ENCODE measurements at places on chromosomes 11 and 22. TPM values are rescaled to one million over a fixed set of nuclear protein-coding genes. Genes with fewer than 3 reads are reported as not detected.

The SMIM38 gene
- 0.39 TPM for total RNA-seq

The NNMT gene
- 0.53 TPM for total RNA-seq

- no peak overlapping the region for H3K27ac ChIP-seq
- no peak for DNase-seq
- H3K27me3 ChIP-seq = no peaks in the 10 kb centered on the region
- H3K36me3 ChIP-seq = no peaks in the 10 kb centered on the region
Observed at GRCh38 chr11:69496631-69497220, 15.3 kb downstream of the LINC01488 start.

DNA sequence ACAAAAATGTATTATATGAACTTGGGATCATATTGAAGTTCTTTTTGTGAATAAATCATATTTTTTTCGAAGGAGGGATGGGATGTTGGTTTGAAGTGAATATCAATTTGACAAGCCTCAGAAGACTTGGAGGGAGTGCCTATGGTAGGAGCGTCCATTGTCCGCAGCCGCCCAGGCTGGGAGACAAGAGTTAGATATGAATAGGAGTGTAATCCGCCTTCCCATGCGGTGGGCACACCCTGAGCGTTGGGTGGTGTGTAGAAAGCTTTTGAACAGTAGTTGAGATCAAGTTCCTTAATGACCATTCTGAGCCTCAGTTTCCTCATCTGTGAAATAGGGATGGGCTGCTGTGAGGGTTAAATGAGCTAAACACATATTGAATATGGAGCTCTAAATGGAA lies 7.0 kb downstream of the CD82 start:
- peaks cover 31% of the 10 kb centered on the region for H3K4me1 ChIP-seq
- H3K4me3 ChIP-seq = no peak overlapping the region
- no peaks in the 10 kb centered on the region for H3K36me3 ChIP-seq
- peaks cover 7% of the 10 kb centered on the region for H3K27me3 ChIP-seq
- H3K27ac ChIP-seq = no peak overlapping the region

DNA sequence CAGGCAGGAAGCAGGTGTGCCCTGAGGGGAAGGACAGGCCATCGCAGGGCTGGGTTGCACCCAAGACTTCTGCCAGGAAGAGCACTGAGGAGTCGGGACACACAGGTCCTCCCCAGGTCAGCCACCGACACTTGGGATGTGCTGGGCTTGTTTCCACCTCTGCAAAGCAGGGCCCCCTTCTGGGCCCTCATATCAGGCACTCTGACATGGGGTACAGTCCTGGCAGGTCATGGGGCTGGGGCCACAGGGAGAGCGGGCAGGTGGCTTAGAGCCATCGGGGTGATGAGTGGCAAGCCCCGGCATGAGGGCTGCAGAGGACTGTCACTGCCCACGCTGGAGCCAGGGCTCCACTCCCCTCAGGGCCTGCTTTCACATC lies 7.9 kb upstream of the ADORA2A start:
- H3K27me3 ChIP-seq = peaks cover 1% of the 10 kb centered on the region
- peak overlapping the region; percentile 78 for H3K27ac ChIP-seq
- peaks cover 8% of the 10 kb centered on the region for H3K36me3 ChIP-seq

DNA sequence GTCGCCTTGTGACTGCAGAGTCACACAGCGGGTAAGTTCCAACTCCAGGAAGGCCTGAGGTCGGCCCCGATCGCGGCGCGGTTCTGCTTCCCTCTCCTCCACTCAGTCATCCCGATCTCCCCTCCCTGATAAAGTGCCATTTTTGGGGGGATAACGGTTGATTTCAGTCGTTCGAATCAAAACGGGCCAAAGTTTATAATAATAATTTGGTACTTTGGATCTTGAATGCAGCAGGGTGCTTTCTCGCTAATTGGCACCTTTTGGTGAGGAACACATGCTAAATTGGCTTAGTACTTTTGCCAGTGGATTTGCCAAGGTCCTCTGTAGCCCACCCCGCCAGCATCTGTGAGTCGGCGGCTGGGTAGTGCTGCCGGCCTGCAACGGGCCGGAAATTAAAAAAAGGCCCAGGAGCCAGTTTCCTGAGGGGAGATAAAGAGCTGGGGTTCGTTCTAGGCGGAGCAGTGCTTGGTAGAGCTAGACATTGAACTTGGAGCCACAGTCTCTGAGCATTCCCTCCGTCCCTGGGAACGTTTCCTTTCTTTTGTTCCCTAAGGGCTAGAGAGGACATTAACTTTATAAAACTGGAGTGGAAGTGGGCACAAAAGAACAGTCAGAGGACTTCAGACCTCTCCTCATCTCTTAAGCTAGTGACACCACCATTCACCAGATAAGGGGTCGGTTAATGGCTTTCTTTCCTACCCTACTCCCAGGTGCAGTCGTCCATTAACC lies 997 bp downstream of the UBE2L3 start:
- peaks cover 4% of the 10 kb centered on the region for H3K36me3 ChIP-seq
- H3K27me3 ChIP-seq = no peaks in the 10 kb centered on the region
- H3K4me3 ChIP-seq = peak overlapping the region; percentile 95
- DNase-seq = no peak
- peaks cover 40% of the 10 kb centered on the region for H3K4me1 ChIP-seq
- H3K27ac ChIP-seq = peak overlapping the region; percentile 78

DNA sequence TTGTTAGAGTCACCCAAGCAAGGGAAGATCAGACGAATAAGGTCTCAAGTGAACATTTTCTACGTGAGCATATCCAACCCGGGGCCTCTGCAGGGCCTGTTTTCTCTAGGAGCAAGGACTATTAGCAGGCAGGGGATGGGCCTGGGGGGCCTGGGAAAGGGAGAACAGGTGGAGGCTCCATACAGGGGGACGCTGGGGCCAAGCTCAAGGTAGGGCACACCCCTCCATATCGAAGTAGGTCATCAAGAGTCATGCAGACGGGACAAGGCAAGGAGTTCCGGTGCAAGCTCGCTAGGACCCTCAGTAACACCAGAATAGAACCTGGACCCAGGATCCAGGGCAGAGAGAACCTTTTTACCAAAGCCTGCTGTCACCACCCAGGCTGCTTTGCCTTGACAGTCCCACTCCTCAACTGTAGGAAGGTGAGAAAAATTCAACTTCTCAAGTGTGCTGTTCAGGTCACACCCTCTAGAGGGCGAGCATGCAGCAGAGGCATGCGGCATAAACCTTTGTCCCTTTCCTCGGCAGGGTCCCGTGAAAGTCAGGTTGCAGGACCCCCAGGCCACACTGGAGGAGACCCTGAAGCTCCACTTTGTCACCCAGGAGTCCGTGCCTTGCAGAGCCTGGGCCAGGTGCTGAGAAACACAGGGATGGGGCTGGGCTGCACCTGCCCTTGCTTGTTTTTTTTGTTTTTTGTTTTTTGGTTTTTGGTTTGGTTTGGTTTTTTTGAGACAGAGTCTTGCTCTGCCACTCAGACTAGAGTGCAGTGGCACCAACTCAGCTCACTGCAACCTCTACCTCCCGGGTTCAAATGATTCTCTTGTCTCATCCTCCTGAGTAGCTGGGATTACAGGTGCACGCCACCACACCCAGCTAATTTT lies 8.6 kb upstream of the APOBEC3B start:
- peaks cover 2% of the 10 kb centered on the region for H3K27me3 ChIP-seq
- no peaks in the 10 kb centered on the region for H3K4me1 ChIP-seq
- peaks cover 4% of the 10 kb centered on the region for H3K36me3 ChIP-seq

DNA sequence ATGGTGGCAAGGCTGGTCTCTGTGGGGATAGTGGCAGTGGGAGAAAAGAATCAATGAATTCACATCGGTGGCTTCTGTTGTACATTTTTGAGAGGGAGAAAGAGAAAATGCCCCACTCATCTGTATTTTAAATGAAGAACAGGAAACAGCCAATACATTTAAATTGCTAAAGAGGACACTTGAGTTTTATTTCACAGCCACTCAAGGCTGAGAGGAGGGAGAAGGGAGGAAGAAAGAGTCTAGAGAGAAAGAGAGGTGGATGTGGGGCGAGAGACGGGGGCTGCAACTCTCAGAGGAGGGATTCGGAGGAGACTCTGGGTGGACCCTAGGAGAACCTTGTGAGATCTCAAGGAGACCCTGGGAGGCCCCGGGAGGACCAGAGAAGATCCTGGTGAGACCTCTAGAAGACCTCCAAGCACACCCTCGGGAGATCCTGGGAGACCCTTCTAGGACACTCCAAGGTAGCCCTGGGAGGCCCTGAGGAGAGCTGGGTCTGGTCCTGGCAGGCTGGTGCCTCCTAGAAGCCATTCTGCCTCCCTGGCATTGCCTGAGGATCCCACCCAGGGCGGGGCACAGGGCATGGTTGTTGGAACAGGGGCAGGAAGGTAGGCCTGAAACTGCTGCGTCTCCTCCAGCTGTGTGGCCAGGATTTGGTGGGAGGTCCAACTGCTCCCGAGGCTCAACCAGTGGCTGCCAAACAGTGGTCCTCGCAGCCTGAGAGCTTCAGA lies 91.0 kb upstream of the SHISAL1 start:
- no peak overlapping the region for H3K4me3 ChIP-seq
- no peak overlapping the region for H3K27ac ChIP-seq
- H3K27me3 ChIP-seq = no peaks in the 10 kb centered on the region

Measured in WTC11 (cell line).